ENCODE measurements at places on chromosomes 1 and 21.

- DNase-seq, result no peak
These were observed 2.2 kb downstream of the SLC19A2 start for GRCh38 chr1:169483500-169483966.

DNA sequence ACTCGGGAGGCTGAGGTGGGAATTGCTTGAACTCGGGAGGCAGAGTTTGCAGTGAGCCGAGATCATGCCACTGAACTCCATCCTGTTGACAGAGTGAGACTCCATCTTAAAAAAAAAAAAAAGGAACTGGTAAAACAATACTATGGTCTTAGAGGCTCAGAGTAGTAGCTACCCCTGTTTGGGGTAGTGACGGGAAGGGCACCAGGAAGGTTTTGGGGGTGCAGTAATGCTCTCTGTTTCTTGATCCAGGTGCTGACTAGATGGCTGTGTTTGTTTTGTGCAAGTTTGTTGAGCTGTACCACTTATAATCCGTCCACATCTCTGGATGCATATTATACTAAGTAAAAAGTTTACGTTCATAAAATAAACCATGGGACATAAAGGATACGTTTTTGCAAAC, 765.8 kb upstream of the TPTE start:
- no peak for DNase-seq

- no peak for DNase-seq
These were observed 54.0 kb downstream of the CLIC6 start for GRCh38 chr21:34722684-34723300.

- no peak for DNase-seq
These were observed 20.0 kb downstream of the CEP170 start for GRCh38 chr1:243234978-243235647.

DNA sequence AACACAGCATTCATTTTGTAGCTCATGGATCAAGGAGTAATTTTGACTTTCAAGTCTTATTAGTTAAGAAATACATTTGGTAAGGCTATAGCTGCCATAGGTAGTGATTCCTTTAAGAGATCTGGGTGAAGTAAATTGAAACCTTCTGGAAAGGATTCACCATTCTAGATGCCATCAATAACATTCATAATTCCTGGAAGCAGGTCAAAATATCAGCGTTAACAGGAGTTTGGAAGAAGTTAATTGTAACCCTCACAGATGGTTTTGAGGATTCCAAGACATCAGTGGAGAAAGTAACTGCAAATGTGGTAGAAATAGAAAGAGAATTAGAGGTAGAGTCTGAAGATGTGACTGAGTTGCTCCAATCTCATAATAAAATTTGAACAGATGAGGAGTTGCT, 216.6 kb downstream of the GREM2 start:
- no peak for DNase-seq

GRCh38 chr21:34593423-34593822, 21.5 kb downstream of the RCAN1 start:
- DNase-seq, result no peak

DNA sequence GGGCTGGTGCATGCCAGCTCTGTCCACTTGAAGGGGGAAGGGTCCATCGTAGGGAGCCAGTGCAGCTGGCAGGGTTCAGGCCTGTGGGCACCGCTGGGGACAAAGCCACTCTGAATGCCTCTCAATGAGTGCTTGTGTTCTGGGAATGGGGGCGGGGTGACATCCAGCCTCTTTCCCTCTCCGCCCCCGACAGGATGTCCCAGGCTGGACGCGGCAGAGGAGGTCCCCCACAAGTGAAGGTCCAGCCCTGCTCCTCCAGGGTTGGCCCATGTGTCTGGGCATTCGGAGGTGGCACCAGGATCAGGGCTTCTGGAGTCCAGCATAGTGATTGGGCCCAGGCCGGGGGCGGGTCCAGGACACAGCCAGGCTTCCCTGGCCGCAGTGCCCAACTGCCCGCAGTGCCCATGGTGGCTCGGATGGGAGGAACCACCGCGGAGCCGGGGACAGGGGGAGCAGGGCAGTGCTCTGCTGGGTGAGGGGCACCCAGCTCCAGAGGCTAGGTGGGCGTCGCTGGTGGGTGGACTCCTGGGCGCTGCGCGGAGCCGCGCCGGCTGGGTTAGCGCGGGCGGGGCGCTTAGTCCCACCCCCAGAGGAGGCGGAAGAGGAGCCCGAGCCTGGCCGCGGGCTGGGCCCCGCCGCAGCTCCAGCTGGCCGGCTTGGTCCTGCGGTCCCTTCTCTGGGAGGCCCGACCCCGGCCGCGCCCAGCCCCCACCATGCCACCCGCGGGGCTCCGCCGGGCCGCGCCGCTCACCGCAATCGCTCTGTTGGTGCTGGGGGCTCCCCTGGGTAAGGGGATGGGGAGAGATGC, at the start of gene SHISA4:
TSS of gene SHISA4 (plus strand) at position 617 of the 808 bp plus-strand sequence. CDS start at position 714, 97 bp downstream.
- DNase-seq, result no peak

GRCh38 chr1:156495401-156496140, 5.0 kb downstream of the MEF2D start:
- DNase-seq, result no peak

- no peak for DNase-seq
These were observed 81.0 kb downstream of the TAS1R2 start for GRCh38 chr1:18778437-18778836.

DNA sequence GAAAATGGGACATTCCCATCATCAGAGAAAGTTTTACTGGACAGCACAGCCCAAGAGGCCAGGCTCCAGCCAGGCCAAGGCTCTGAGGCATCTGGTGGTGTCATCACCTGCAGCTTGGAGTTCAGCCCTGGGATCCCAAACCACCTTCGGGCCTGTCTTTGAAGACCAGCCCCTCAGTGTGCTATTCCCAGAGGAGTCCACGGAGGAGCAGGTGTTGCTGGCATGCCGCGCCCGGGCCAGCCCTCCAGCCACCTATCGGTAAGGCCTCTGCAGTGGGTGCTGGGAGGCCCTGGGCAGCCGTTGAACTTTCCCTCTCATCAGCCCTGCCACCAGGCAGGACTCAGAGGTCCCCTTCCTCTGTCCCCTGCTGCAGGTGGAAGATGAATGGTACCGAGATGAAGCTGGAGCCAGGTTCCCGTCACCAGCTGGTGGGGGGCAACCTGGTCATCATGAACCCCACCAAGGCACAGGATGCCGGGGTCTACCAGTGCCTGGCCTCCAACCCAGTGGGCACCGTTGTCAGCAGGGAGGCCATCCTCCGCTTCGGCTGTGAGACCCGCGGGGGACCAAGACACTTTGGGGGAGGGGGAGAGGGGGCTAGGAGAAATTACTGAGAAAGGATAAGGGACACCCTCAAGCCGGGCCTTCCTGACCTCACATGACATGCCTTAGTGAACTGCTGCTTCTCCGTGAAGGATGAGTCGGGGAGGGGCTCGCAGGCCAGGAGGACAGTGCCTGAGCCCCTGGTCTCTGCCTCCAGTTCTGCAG, 15.0 kb downstream of the CNTN2 start:
- no peak for DNase-seq

DNA sequence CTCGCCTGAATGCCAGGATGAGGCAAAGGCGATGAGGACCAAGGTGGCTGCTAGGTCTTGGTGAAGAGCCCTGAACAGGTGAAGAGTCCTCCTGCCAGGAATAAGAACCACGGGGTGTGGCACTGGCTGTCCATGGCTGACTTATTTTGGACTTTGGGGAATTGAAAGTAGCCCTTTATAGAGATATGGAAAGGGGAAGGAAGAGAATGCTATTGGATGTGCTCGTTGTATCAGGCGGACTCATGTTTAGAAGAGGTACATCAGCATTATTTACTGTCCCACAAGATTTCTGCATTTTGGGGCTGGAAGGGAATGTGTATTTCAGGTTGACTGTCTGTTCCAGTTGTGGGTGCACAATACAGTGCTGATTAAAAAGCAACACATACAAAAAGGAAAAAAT, 465.8 kb downstream of the DSCAM start:
- DNase-seq, result no peak

GRCh38 chr1:150613061-150613920, 16.1 kb downstream of the ENSA start:
- peak; percentile 63 for DNase-seq

DNA sequence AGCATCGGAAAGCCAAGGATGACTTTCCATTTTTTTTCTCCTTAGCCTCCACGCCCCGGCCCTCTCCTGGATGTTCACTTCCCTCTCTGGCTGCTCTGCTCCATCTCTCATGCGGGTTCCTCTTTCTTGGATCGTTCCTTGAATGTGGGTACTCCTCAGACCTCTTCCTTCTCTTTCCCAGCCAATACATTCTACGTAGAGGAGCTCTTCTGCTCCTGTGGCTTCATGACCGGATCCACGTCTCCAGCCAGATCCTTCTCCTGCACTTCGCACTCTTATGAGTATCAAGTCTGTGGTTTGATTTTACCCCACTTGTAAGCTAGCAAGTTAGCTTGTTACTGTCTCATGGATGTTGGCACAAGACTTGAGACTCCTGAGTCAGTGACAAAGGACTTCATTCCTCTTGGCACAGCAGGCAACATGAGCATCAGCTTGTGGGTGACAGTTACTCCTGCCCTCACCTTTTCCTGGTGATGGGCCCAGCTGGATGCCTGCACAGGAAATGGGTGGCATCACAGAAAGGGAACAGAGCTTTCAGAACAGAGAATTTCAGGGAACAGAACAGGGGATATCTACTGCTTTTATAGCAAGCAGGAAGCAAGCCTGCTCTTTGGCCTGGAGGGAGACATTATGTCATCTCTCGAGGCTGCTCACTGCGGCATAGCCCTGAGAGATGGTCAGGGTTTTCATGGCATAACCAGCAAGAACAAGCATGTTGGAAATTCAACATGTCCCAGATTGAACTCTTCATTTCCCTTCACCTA, 100.1 kb upstream of the KIF26B start:
- DNase-seq, result no peak

All from NCI-H1436 treated with DMSO at 0.1 percent for 48 hours (cell line).